ENCODE measurements at places on chromosomes 1 and 21. TPM values are rescaled to one million over a fixed set of nuclear protein-coding genes. Genes with fewer than 3 reads are reported as not detected.

DPH2 gene
- total RNA-seq: 90.3 TPM

FNDC7 gene
- total RNA-seq: not detected

RGS16 gene
- total RNA-seq: 15.4 TPM

PALMD gene
- not detected for total RNA-seq

RC3H1 gene
- 24.5 TPM for total RNA-seq

BTBD19 gene
- total RNA-seq: 0.66 TPM

GJA8 gene
- total RNA-seq: not detected

FAM163A gene
- total RNA-seq: 0.08 TPM

PRRC2C gene
- 186 TPM for total RNA-seq
